Caki2 (cell line): ENCODE measurements at places on chromosomes 3 and 15. TPM values are rescaled to one million over a fixed set of nuclear protein-coding genes. Genes with fewer than 3 reads are reported as not detected.

The CCR8 gene
- not detected in 2 replicates for total RNA-seq

The ACP3 gene
- not detected in 2 replicates for total RNA-seq

The SCAANT1 gene
- total RNA-seq: not detected in 2 replicates

The RBP2 gene
- total RNA-seq: not detected in 2 replicates

The GJD2 gene
- total RNA-seq: not detected in 2 replicates

GRCh38 chr3:133948131-133948810 lies 52.6 kb upstream of the RAB6B start:
- no peak for DNase-seq

GRCh38 chr15:101088788-101089578 lies 162.9 kb downstream of the CHSY1 start:
- DNase-seq: peak; percentile 52

DNA sequence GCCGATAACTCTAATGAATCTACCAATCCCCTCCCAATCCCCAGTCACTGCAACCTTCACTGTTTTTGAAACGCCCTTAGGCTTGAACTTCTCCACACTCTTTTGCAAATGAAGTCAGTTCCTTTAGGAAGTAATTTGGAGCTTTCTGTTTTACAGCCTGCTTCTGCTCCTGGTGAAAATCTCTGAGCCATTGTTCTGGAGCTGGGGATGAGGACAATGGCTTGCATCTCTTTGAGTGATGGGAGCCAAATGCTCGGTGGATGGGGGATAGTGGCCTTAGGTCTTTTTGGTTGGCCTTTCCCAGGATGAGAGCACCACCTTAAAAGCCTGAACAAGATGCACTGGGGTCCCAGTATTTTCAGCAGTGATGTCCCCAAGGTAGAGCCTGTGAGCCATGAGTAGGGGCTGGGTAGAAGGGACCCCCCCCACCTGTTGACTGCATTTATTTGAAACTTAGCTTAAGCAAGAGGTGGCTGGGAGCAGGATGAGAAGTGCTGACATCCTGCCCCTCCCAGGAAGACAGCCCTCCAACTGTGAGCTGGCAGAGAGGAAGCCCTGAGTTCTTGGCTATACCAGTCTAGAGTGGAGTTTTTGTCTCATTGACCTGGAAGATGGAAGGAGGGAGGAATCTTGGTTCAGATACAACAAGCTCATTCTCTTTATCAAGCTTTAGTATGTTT lies 7.6 kb upstream of the MYO5C start:
- no peak for DNase-seq

GRCh38 chr3:133487920-133488540 lies 85.5 kb upstream of the CDV3 start:
- DNase-seq: no peak
